ENCODE measurements at places on chromosomes 6 and 20.

- DNase-seq: peak; percentile 67
These were observed 63.2 kb downstream of the NOL4L start for GRCh38 chr20:32521780-32522525.

DNA sequence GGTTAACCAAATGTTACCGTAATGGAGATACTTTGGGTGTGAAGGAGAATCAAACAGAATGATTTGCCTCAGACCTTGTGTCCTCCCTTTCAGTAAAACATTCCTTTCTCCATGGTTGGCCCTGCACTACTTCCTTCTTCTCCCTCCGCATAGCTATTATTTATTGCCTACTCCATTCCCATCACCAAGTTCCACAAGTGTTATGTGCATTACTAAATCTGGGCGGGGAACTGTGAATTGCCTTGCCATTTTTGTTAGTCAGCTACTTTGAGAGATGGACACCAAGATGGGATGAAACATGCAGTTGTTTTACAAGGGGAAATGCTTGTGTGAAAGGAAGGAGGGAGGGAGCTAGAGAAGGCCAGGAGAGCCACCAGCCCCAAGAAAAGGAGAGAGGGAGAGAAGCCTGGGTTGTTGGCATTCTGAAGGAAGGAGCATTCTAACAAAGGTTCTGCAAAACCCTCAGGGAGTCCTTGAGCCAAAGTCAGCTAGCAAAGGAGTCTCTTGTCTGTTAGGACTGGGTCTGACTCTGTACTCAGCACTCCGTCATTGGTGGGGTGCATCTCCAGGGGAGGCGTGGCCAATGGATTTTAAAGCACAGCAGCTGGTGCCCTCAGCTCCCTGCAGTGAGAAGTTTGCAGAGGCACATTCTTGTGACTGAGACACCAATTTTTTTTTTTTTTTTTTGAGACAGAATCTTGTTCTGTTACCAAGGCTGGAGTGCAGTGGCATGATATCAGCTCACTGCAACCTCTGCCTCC is 83.6 kb upstream of the CHD6 start:
- no peak for DNase-seq

DNA sequence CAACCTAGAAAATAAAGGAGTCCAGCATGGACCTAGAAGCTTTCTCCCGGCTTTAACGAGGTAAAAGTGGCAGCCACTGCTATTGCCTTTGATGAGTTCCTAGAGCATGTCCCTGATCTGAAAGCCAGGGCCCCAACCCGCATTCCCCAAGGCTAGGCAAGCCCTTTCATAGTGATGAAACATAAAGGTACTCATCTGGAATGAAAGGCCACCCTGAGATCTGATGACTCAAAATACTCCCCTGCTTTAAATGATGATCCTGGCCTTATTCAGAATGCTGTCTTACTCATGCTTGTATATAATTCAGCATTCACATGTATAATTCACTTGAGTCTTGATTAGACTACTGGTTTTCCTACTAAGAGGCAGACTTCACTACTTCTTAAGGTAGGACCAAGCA is 21.3 kb downstream of the TTPAL start:
- DNase-seq: peak; percentile 11

GRCh38 chr20:19969507-19970255 is 47.5 kb upstream of the NAA20 start:
- DNase-seq: no peak

DNA sequence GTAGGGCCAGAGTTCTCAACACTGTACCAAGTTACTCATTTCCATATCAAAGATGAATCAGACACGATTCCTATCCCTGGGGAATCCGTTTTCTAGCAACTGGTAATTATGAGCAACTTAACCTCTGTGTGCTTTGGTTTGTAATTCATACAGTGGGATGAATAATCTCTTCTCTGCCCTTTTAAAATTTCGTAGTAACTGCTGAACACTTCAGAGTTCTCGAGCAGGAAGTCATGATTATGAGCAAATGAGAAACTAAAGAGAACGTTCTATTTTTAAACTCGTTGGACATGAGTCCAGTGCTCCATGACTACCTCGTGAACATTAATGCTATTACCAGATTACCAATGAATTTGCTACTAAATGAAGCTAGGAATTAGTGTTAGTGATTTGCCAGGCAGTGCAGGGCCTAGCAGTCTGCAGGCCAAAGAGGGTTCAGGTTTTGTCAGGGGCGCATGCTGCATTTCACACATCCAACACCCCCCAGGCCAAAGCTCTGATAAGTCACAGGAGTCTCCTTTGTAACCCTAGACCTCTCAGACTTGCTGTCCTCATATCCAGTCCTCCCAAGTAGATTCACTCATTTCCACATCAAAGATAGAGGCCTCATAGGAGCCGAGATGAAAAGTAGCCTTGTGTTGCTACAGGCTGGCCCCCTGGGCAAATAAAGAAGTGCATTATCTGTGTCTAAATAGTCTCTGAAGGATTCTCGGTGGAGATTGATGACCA is 45.8 kb upstream of the VSTM2L start:
- no peak for DNase-seq

DNA sequence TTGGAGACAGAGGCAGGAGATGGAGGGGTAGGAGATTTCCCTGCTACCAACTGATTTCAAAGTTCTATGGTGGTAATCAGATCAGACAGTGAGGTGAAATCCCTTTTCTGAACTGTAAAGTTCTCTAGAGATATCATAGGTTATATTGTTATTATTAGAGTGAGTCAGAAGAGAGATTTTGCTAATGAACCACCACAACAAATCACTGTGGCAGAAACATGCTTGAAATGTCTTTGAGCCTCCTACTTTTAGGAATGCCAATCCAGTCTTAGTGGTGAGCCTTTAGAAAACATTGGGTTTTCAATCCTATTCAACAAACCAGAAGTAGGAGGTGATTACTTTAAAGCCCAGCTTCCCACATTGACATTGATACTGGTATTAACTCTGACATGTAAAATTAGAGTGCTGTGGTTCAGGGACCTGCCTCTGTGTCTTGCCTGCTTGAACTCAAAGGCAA is 136.7 kb upstream of the CNR1 start:
- DNase-seq: no peak

DNA sequence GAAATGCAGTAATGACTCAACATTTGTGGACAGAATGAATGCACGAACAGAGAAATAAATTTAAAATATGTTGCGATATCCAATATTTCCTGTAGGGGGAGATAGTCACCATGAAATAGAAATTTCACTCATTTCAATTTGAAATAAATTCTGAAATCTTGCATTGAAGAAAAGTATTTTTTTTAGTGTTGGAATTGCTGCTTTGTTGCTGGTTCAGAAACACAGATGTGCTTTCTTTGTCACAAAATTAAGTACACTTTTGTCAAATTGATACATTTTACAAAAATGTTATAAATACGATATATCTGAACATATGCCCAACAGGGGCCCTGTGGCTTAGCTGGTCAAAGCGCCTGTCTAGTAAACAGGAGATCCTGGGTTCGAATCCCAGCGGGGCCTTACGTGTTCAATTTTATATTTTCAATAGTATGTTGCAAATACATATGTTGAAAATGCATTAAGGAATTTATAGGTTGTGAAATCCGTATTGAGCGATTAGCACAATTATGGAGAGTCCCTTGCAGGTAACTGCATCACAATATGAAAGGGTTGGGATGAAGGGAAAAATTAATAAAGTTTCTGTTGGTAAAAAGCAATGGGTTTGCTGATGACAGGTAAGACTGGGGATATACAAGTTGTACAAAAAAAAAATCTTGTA is 85.4 kb upstream of the PRSS16 start:
- no peak for DNase-seq

Data from stimulated activated CD4-positive, alpha-beta T cell treated with anti-CD3 and anti-CD28 coated beads, Interleukin-4, amount 100 ng/mL, for 4 hours (primary cell).